ENCODE measurements at places on chromosomes 13 and 19.

GRCh38 chr13:45782327-45783045, 69.1 kb downstream of the SIAH3 start:
- no peak for DNase-seq

DNA sequence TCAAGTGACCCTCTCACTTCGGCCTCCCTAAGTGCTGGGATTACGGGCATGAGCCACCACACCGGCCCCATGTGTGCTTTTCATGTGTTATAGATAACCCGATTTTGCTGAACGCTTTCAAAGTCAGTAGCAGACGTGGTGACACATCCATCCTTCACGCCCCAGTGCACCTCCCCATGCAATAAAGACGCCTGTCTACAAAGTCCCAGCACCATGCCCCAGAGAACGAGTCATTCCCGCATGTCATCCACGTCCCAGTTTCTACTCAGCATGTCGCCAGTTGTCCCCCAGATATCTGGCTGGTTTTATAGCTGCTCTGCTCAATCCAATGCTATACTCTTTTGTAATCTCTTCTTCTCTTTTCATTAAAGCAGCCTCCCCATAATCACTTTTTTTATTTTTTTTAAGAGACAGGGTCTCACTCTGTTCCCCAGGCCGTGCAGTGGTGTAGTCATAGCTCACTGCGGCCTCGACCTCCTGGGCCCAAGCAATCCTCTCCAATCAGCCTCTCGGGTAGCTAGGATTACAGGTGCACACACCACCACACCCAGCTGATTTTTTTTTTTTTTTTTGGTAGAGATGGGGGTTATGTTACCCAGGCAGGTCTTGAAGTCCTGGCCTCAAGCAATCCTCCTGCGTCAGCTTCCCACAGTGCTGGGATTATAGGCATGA, 42.5 kb downstream of the DNM2 start:
- DNase-seq = no peak

DNA sequence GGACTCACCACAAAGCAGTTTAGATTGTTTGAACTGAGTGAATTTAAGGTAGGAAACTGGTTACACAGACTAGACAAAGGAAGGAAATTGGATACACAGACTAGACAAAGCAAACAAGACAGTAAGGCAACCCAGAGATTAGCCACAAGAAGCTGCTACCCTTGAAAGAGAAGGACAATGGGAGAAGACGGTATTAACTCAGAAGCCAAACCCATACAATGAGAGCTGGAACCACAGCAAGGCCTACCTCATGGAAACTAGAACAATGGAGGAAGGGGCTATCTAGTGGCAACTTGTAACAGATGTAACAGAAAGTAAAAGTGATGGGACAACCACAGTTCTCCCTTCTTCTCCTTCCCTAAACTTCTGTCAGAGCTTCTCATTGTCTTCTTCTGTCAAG, 410.9 kb upstream of the SPRY2 start:
- no peak for DNase-seq

DNA sequence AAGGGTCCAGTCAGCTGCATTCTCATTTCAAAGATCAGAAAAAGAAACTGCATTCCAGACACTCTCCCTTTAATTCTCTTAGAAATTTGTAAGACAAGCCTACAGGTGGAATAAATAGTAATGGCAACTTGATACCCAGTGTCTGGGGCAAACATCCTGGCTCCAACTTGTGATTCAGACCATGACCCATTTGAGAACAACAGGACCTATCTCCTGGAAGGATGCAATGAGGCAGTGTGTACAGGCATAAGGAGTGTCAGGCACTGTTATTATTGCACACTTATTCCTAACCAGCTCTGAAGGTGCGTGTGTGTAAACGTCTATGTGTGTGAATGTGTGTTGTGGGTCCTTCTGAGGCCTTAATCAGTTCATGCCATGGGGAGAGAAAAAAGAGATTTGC, 13.9 kb downstream of the ERICH6B start:
- no peak for DNase-seq

DNA sequence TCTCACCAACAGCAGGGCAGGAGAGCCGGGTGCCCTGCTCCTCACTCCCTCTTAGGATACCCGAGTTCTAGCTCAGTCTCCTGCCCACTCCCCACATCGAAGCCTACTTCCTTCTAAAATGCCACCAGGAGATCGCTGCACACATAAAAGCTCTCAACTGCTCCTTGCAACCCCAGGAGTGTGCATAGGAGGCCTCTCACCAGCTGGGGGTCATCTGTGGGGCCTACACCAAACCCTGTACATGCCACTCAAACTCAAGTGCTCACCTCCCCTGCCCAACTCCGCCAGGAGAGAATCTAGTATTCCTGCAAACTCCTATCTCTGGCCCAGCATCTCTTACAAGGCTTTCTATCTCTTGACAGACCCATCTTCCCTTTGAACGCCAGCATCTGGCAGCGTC, 2.8 kb downstream of the SGTA start:
- no peak for DNase-seq

- no peak for DNase-seq
Measured at GRCh38 chr13:89966524-89966923, 1381.0 kb upstream of the MIR17HG start.

DNA sequence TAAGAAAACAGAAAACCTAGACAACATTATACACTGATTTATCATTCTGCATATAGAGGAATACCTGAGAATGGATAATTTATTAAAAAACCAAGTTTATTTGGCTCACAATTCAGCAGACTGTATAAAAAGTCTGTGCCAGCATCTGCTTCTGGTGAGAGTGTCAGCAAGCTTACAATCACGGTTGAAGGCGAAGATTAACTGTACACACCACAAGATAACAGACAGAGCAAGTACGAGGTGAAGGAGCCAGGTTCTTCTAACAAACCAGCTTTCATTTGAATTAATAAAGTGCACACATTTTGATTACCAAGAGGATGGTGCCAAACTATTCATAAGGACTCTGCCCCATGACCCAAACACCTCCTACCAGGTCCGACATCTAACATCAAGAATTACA, 28.8 kb downstream of the ZNF91 start:
- DNase-seq = no peak

DNA sequence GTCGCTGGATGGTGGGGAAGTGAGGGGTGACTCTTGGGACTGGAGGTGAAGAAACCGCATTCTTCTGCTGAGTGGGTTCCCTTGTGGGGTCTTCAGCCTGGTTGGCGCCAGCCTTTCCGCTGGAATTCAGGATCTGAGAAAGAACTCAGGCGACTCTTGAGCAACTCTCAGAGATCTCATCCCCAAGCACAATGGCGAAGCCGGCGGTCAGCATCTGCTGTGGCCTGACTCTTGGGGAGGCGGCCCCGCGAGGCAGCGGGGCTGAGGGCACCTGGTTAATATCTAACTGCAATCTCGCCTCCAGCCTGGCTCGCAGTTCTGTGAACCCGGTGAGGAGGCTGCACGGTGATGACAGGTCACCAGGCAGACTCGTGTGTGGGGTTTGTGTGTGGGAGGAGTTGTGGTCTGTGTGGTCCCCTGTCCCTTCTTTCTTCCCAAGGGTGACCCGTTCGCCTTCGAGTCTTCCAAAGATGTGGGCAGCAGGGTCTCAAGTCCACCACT, 883 bp downstream of the ZNF441 start:
- DNase-seq = no peak

DNA sequence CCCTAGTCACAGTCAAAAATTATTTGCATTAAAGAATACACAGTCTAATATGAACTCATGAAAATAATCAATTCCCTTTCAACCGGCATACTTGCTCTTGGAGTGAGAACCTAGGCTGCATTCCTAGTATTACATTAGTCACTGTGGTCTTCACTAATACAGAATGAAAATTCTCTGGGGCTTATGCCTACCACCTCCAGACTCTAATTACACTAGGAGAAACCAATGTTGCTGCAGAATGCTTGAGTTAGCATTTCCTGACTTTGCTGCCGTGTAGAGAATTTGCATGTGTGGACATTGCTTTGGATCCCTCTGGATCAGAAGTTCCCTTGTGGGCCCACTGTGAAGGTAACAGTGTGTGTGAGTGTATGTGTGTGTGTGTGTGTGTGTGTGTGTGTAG, 87.8 kb downstream of the CCNA1 start:
- DNase-seq = no peak

GRCh38 chr13:113090415-113090770, 15.2 kb upstream of the F7 start:
- no peak for DNase-seq

DNA sequence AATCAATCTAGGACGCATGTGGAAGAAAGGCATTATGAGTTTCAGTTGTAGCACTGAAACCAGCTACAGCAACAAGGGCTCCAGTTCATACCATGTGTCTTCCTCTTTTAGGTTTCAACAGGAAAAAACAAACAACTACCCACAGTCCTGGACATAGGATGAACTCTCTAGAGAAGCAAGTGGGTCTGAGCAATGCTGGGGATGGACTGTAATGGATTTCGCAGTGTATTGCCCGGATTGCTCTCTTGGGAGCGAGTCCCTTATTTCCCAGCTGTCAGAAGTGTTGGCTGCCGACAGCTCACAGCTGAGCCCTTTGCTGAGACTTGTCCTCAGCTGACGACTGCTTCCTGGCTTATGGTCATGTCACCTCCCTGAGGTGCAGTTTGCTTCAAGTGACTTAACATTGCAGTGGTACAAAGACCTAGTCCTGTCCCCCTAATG, 12.1 kb upstream of the MYCBP2 start:
- no peak for DNase-seq

DNA sequence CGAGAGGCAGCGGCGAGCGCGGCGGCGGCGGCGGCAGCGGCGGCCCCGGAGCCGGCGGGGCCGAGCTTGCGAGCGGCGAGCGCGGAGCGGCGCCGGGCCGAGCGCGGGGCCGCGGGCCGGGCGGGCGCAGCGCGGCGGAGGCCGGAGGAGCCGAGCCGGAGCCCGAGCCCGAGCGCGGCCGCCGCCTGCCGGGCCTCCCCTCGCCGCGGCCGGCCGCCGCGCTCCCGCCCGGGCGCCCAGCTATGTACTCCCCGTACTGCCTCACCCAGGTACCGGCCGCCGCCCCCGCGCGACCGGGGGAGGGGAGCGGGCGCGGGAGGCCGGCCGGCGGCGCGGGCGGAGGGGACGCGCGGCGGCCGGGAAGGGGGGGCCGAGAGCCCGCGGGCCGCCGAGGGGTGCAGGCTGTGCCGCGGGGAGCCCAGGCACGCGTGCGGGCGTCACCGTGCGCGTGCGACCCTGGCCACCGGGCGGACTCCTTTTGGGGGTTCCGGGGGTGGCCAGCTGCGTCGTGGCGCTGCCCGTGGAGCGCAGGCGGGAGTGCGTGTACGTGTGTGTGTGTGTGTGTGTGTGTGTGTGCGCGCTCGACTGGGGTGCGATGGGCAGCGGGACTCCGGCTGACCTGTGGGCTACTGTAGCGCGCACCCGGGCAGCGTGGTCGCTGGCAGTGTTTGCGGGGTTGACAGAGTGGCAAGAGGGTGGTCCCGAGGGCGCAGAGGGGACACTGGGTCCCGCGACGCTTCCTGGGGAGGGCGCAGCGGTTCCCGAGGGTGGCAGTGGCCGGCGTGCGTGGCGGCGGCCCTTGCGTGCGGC, 526 bp downstream of the NFIX start:
- DNase-seq = no peak

- DNase-seq = no peak
Measured at GRCh38 chr19:4124638-4125037, 716 bp upstream of the MAP2K2 start.

DNA sequence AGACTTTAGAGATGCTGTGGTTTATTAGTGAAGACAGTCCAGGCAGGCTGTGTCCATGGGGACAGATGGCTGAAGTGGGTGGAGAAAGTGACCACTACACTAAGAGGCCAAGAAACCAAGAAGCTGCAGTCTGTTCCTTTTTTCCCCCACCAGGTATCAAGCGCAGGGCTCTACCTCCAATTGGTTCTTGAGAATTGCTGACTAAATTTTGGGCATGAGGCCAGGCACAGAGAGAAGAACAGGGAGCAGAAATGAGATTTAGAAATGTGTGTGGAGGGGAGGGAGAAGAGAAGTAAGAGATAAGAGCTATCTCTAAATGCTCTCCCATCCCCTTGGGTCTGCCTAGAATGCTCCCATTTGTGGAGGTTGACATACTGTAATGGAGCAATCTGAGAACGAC, 12.3 kb upstream of the CYSLTR2 start:
- DNase-seq = no peak

- DNase-seq = no peak
Measured at GRCh38 chr13:38543561-38543960, 143.3 kb upstream of the FREM2 start.

- DNase-seq = no peak
Measured at GRCh38 chr19:13118424-13119193, 545 bp downstream of the NACC1 start.

- no peak for DNase-seq
Measured at GRCh38 chr19:47274891-47275761, 441 bp downstream of the INAFM1 start.

GRCh38 chr19:11252665-11253355, 9.5 kb downstream of the DOCK6 start:
- no peak for DNase-seq

GRCh38 chr13:21048901-21049698, 12.3 kb downstream of the LATS2 start:
- no peak for DNase-seq

- DNase-seq = no peak
Measured at GRCh38 chr13:79457948-79458347, 23.0 kb upstream of the NDFIP2 start.

Measured in caudate nucleus (tissue), 63 donors.